Epithelial cell of esophagus (primary cell): ENCODE measurements at places on chromosomes 6 and 20.

GRCh38 chr6:25454136-25454535 lies 175.0 kb downstream of the CARMIL1 start:
- peak; percentile 48 for DNase-seq

- DNase-seq: peak; percentile 100
Observed at GRCh38 chr6:17907406-17908229, 79.8 kb downstream of the KIF13A start.

GRCh38 chr20:37615340-37616109 lies 78.3 kb upstream of the CTNNBL1 start:
- DNase-seq: peak; percentile 70

GRCh38 chr20:3459881-3460307 lies 10.9 kb upstream of the ATRN start:
- no peak for DNase-seq

DNA sequence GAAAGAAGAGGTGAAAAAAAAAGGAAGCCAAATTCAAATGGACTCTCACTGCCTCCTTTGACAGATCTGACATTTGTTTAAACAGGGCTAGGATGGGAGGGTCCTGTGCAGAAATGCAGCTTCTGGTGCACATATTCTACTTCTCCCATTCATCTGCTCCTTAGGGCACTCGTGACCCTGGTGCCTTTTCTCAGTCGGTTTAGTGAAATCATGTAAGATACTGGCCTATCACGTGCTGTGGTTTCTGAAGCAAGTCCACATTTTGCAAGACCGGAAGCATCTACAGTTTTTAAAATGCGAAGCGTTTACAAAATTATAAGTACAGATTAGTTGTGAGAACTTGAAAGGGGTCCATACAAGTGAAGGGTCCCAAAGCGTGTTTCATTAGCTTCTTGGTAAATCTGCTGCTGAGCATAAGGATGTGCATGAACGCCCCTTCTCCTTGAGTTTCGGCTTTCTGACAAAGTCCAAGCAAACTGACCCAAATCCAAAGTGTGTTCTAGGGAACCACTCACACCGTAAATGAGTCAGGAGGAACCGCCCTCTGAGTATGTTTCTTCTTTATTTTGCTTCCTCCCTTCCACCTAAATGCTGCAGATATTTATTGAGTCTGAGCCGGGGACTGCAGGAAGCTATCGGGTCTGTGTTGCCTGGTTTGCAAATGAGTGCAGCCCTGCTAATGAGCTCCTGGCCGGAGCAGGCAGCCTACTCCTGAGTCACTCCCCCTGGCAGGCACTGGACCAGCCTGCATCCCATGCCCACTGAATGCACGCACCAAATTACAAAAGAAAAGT lies 323.8 kb upstream of the JARID2 start:
- DNase-seq: no peak
